ENCODE measurements at places on chromosomes 11 and 22.
A peak's percentile ranks its signal among the peaks of the same experiment; 100 is the strongest.

- DNase-seq: no peak
Observed at GRCh38 chr11:112497826-112498225, 237.2 kb upstream of the PLET1 start.

DNA sequence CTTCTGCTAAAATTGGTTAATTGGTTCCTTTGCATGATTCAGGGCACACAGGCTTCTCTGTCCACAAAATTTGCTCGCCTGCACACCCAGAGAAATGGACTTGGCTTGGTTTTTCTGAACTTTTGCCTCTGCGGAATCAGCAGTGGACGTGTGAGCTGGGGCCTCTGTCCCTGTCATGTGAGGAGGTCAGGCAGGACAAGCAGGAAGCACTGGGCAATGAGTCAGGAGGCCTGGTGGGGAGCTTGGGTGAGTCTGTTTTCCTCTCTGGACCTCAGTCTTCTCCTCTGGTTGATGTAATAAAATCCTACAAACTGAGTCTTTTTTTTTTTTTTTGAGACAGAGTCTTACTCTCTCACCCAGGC is 10.4 kb upstream of the CELSR1 start:
- DNase-seq: no peak

DNA sequence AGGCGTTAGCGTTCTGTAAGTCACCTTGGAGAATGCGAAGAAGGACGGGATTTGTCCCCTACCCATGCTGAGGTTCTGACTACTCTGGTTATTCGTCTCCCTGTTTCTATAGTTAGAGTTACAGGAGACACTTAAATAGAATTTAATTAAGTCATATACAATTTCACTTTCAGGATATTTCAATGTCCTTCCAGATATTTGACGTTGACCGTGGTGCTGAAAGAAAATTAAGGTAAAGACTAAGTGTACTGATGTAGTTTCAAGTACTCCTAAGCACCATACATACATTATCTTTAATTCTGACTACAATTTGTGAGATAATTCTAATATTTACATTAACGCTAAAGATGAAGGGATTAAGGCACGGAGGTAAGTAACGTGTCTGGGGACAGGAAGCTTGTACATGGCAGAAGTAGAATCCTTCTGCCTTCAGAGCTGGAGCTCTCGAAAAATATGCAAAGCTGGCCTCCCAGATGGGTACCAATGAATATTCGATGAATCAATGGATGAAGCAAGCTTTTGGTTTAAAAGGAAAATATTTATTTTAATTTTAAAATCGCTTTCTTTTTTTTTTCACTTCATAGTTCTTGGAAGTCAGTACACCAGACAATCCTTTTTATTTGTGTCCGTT is 539 bp upstream of the SLC36A4 start:
- no peak for DNase-seq

- peak; percentile 64 for DNase-seq
Observed at GRCh38 chr11:44632466-44633123, 67.1 kb downstream of the CD82 start.

DNA sequence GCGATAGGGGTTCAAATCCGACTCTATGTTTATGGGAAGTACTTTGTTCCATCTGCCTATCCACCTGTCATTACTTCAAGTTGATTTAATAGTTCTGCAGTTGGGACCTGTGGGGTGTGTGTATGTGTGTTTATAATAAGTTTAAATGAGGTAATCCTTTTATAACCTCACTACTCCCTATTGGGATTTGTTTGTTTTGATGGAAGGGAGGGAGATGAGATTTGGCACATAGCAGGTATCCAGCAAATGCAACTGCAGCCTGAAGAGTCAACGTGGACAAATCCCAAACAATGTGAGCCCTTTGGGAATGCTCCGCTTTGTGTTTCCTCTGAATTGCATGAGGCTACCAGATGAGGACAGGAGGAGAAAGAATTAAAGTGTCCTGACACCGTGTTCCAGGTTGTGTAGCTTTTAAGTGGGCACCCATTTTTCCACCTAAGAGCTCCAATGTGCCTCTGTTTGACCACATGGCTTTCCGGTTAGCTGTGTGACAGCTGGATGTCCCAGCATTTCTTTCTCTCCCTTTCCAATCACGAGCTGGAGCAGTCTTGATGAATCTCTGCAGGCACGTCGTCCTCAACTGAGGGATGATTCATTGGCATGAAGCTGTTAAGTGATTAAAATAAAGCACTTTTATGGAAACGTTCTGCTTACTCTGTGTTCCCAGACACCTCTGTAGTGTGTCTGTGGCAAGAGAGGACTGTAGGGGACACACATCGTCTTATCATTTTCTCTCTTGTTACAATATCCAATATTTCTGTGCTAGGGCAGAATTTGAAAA is 610.7 kb downstream of the NTM start:
- DNase-seq: no peak

GRCh38 chr11:34026432-34026831 is 25.1 kb upstream of the CAPRIN1 start:
- DNase-seq: no peak

DNA sequence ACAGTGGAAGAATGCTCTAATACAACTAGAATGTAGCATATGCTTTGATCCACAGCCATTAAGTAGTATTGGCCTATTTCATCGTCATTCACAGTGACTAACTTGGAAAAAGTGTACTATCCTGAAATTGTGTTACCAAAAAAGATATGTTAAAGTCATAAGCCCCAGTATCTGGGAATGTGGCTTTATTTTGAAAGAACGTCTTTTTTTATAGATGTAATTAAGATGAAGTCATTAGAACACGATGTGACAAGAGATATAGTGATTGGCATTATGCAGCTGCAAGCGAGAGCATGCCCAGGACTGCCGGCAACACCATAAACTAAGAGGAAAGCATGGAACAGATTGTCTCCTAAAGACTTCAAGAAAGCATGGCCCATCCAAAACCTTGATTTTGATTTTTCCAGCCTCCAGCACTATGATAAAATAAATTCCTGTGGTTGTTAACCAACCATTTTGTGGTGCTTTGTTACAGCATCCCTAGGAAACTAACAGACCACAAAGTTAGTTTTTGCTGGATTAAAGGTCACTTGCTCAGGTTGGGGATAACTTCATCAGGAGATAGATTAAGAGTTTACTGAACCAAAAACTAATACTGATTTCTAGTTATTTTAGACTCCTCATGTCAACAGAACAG is 870.6 kb upstream of the LRRC4C start:
- DNase-seq: no peak

DNA sequence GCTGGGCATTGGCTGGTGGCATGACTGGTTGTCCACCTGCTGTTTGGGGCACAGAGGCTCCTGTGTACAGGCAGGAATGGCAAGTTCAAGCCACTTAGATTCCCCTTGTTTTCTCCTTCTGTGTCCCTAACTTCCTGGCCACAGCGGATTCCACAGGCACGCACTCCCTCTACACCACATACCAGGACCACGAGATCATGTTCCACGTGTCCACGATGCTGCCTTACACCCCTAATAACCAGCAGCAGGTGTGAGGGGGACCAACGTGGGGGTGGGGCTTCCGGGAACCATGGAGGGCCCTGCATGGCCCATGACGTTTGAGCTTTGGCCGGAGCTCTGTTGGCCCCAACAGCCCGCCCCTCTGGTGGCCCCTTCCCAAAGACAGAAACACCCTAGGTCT is 7.8 kb downstream of the SIPA1 start:
- no peak for DNase-seq

GRCh38 chr22:31313366-31314147 is 21.3 kb upstream of the PIK3IP1 start:
- DNase-seq: peak; percentile 87

GRCh38 chr11:82906236-82906635 is 4.7 kb downstream of the DDIAS start:
- no peak for DNase-seq

DNA sequence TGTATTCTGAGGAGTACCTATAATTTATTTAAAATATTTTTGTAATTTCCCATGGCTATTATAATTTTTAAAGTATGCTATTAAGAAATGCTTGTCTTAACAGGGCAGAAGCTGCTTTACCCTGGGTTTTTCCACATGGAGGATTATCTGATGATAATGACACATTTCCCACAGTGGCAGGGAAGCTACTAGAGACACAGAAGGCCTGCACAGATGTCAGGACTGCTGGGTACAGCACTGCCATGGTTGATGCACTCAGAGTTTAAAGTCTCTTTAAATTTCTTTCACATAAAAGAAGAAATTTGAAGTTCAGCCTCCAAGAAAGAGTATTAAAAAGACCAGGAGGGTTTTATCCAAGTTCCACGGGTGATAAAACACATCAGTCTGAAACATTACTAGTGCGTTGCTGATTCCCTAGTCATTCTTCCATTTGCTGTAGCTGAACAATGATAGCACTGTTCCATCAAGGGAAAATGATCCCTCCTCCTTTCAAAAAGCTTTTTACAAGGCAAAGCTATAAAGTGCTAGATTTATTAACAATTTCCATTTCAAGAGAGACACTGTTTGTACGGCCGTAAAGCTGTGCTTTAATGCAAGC is 363.0 kb downstream of the CNTN5 start:
- no peak for DNase-seq

DNA sequence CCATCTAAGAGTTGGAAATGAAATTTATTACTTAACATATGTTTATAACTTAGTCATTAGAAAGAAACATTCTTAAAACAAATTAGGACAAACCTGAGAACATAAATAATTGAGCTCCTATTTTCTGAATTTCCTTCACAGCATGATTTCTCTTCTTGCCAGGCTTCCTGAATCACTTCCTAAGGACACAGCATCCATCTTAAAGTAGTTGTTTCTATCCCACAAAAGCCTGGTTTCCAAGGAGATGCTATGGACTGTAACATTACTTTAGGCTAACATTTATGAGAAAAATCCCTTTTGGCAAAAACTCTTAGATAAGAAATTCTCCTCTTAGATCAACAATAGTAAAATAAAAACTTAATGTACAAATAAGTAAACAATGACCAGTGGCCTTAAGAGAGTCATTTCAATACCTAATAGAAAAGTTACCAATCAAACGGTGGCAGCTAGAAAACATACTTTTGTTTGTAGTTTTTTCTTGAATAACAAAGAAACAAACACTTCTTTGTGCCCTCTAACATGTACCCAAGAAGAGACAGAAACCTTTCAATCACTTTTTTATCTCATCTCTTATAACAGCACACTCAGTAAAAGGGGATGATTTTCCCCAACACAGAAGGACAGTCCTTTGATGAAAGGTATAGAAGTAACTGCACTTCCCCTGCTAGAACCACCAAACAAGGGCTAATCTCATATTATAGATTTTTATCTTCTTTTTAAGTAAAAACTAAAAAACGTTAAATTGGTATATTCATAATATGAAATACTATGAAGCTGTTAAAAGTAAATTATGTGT is 74.5 kb downstream of the TTC28 start:
- DNase-seq: no peak

GRCh38 chr22:38713921-38714320 is 8.2 kb downstream of the GTPBP1 start:
- DNase-seq: no peak

- no peak for DNase-seq
Observed at GRCh38 chr11:37422511-37422910, 824.5 kb upstream of the RAG2 start.

- DNase-seq: no peak
Observed at GRCh38 chr11:120192831-120193625, 17.8 kb upstream of the OAF start.

- DNase-seq: no peak
Observed at GRCh38 chr11:106217456-106217855, 140.0 kb downstream of the AASDHPPT start.

- DNase-seq: peak; percentile 46
Observed at GRCh38 chr11:28606930-28607329, 498.7 kb downstream of the METTL15 start.

- no peak for DNase-seq
Observed at GRCh38 chr22:35315855-35316745, 16.4 kb downstream of the TOM1 start.

DNA sequence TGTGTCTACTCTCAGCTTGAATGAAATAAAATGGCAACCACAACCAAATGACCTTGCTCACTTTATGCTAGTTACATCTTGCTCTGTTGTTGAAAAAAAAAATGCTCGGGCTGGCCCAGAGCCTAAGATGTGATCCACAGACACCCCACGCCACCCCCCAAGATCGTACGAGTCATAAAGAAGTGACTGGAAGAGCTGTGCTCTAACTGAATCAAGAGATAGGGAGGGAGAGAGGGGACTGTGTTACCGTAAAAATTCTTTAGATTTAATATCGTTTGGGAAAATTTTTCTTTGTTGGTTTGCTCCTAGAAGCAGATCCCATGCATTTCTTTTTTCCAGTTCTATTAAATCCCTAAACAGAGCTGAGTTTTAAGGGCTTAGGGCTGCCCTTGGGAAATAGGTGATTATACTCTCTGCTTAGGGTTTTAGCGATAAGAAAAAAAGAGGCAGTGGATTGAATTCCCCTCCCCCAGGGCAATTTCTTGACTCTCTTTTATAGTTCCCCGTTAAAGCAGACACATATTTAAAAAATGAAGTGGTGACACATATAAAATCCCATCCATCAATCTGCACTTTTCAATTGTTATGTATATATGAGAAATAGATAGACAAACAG is 14.5 kb downstream of the MAML2 start:
- DNase-seq: no peak

GRCh38 chr22:38467904-38468442 is at the start of gene KDELR3:
KDELR3 (plus strand) TSS chr22:38468096; CDS start chr22:38468234, 138 bp downstream.
- peak; percentile 87 for DNase-seq

DNA sequence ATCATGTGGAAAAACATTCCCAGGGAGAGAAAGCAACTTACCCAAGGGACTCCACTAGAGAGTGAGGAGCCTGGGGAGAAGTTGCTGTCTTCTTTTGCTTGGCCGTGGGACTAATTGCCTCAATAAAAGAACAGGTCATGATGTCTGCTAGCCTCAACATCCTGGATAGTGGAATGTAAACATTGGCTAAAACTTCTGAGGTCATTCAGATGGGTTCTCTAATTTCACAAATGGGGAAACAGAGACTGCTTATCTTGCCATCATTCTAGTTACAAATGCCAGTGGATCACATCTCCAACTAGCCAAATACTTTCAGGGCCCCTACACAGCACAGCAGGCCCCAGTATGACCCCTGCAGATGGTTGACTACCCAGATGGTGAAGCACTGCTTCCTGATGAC is 28.4 kb upstream of the PAMR1 start:
- DNase-seq: no peak

DNA sequence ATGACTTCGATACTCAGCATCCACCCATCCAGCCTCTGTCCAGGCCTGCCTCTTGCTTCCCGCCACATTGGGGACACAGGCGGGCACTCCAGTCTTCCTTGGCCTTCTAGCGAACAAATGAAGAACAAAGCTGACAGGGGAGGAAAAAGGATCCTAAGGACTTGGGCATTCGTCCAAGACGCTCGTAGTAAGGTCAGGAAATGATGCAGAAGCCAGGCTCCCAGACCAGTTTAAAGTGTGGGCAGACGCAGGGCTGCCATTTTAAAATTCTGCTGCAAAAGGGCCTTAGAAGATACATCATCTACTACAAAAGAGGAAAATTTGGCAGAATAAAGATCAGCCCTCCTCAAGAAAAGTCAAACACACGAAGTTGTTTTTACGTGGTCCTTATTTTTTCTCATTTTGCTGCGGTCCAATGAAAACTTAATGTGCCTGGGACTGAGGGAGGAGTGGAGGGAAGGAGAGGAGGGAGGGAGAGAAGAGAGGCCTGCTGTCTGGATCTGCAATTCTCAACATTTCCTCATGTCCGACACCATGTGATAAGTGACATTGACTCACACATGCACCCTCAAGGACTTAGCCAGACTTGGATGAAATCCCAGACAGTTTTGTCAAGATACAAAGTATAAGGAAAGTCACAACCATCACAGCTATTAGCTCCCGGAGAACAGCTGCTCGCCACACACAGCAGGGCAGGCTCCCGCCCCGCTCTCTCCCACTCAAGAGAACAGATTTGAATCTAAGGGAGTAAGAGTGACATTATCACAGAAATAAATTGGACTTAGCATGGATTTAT is 5.7 kb downstream of the DNAL4 start:
- no peak for DNase-seq

GRCh38 chr11:106821826-106822225 is 196.4 kb downstream of the GUCY1A2 start:
- DNase-seq: no peak

All from iPS-NIHi11 (cell line).